ENCODE measurements at places on chromosomes 3 and 15. TPM values are rescaled to one million over a fixed set of nuclear protein-coding genes. Genes with fewer than 3 reads are reported as not detected.

Gene BFSP2
- not detected for total RNA-seq

Gene BDH1
- total RNA-seq = 24.4 TPM

Gene CD200R1
- total RNA-seq = not detected

Gene IL5RA
- not detected for total RNA-seq

Data from mesangial cell (primary cell).